Esophagus squamous epithelium (tissue), 5 donors: ENCODE measurements at places on chromosomes 3 and 15.

DNA sequence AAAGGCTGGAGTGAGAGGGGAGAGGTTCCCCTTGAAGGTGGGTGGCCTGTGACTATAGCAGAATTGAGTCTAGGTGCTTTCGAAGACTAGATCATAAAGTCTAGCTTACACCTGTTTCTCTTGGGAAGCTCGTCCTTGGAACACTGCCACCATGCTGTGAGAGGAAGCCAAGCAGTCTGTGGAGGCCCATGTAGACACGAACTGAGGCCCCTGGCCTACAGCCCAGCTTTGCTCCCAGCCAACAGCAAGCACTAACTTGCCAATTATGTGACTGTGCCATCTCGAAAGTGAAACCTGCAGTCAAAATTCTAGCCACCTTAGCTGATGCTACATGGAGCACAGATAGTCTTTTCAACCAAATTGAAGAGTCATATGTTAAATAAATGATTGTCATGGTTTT, 190.5 kb upstream of the NECTIN3 start:
- DNase-seq = no peak

DNA sequence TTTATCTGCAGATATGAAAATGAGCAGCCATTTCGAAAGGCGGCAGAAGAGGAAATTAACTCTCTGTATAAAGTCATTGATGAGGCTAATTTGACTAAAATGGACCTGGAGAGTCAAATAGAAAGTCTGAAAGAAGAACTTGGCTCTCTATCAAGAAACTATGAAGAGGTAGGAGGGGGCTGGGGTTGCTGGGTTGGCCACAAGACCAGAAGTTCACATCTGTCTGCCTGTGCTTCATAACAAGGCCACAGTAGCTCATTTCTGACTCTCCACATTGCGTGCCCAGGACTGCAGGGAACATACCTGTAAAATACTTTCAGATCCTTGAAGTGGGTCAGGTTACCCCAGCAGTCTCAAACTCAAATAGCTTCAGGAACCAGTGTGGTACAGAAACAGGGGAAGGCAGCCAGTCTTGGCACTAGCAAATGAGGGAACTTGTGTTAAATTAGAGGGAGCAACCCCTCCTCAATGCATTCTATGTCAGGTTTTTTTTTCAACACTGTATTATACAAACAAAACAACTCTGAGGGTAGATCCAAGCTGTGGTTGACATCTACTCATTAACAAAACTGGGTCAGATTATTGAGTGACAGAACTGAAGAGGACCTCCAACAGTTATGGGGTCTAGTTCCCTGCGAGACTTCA, 48.7 kb downstream of the BFSP2 start:
- DNase-seq = no peak

DNA sequence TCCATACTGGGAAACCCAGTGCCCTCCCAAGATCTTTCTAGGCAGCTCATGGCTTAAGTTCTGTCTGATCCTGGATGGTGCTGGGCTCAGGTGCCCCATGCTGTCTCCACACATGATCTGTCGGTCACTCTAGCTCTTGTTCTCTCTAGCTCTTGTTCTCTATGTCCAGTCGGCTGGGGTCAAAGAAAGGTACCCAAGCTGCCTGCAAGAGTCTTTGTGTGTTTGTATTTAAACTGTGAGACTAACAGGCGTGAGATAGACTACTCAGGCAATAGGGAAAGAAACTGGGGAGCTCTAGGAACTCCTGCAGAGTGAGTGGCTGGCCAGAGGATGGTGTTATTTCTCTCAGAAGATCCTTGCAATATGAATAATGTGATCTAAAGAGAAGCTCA, 40.2 kb downstream of the GPR156 start:
- DNase-seq = no peak

- no peak for DNase-seq
Observed at GRCh38 chr15:32060706-32061105, 30.4 kb downstream of the CHRNA7 start.
